Right renal pelvis (tissue), 4 donors: ENCODE measurements at places on chromosomes 16 and 17. TPM values are rescaled to one million over a fixed set of nuclear protein-coding genes. Genes with fewer than 3 reads are reported as not detected.
A peak's percentile ranks its signal among the peaks of the same experiment; 100 is the strongest.

GRCh38 chr17:64426596-64426995 lies 22.3 kb upstream of the MILR1 start:
- no peak for DNase-seq

DNA sequence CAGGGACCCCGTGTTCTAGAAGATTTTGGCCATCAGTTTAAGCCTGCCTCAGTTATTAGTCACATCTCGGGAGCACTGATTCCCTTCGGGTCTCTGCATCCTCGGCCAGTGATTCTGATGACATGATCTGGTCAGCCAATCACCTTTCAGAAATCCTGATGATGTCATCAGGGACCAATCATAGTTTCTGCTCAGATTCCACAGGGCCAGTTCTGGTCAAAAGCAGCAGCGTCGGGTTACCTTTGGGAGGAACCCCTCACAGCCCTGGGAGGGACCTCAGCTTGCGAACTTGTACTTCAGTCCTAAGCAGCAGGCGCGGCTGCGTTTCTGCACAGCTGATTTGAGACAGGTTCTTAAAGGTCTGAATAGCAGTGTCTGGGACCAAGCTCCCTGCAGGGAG lies 13.9 kb downstream of the KDM8 start:
- no peak for DNase-seq

DNA sequence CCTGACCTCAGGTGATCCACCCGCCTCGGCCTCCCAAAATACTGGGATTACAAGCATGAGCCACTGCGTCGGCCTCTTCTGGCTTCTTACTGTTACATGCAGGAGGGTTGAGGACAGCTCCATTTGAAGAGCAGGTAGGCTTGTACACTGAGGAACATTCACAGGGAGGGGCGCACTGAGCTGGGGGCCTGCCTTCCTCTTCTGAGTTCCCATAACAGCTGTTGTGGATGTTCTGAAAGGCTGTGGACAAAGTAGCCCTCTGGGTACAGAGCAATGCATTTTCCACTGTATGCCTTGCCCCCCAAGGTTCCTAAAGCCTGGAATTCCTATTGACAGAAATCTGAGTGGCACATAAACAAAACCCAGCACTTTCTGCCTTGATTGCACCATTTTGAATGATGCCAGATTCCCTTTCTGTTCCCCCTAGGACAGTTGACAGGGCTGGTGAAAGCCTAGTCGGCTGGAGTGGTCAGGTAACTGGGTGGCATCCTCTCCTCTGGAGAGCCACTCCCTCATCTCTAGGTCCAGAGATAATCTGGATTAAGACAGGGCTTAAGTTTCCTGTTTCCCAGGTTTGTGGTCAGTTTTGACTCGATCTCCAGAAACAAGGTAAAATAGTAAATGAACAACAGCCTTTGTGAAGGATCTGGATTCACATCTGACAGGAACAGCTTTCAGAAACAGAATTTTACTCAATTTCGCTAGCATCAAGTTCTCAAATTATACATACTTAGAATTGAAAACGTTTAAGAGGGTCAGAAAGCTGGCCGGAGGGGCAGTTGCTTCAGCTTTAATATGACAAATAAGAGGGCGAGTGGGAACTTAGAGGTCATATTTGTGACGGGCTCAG lies 1.3 kb upstream of the CDK5R1 start:
- DNase-seq: no peak

DNA sequence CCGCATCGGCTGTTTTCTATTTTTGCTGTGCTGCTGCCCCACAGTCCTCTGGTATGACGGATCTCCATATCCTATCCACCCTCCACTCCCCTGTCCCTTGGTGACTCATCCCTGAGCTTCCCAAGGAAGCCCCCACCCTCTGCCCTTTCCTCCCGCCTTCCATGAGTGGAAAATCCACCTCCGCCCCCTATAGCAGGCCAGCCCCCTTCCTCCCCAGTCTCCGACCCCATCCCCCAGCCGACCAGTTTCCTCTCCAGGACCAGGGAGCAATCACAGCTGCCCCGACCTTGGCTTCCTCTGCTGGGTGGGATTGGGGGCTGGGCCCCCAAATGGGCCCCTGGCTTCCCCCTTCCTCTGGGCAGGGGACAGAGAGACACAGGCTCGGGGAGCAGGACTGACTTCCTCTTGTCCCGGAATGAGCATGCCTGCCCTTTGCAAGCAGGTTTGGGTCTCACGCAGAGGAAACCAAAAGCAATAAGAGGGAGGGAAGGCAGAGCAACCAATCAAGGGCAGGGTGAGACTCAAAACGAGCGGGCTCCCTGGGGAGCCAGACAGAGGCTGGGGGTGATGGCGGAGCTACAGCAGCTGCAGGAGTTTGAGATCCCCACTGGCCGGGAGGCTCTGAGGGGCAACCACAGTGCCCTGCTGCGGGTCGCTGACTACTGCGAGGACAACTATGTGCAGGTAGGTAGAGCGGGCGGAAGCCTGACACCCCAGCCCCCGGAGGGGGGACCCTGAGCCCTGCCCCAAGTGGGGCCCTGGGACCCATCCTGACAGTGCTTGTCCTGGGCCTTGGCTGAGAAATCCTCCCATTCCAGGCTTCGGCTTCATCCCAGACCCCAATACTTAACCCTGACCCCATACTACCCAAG lies at the start of the genes ABI3 and GNGT2:
Gene ABI3 (plus strand): TSS at position 550 of the 872 bp plus-strand sequence. CDS start 18 bp downstream, at position 568.
Gene GNGT2 (minus strand): TSS at position 417 of the 872 bp plus-strand sequence. CDS start 3,152 bp downstream, outside the sequence.
- no peak for DNase-seq

DNA sequence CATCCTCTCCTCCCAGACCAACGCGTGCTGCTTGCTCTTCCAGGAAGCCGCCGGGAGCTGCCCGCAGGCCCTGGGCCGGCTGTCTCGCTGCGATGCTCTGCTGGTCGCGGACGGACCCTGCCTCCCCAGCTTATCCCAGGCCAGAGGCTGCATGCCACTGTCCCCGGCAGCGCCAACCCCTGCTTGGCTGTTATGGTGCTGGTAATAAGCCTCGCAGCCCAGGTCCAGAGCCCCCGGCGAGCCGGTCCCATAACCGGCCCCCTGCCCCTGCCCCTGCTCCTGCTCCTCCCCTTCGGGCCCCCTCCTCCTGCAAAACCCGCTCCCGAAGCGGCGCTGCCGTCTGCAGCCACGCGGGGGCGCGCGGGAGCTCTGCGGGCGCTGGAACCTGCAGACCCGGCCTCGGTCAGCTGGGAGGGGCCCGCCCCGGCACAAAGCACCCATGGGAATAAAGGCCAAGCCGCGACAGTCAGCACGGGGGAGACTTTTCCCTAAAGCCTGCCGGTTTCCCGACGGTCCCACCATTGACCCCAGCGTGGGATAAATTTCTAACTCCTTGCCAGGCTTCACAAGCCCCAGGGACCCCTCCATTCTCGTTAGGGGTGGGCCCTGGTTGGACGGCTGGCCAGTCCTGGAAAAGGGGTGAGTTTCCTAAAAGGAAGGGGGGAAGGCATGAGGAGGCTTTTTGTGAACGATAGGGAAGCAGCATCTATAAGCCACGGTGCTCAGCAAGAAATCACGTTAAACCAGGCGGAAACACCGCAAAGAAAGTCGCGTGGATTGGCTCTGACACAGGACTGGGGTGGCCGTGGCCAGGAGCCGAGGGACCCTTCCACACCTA lies 11.2 kb downstream of the ENPP7 start:
- peak; percentile 68 for DNase-seq

GRCh38 chr17:60066576-60066975 lies 12.1 kb downstream of the HEATR6 start:
- DNase-seq: no peak

- DNase-seq: no peak
Measured at GRCh38 chr16:87464691-87465300, 28.0 kb downstream of the ZCCHC14 start.

GRCh38 chr16:81036751-81037350 lies 1.2 kb downstream of the ATMIN start:
- DNase-seq: no peak

DNA sequence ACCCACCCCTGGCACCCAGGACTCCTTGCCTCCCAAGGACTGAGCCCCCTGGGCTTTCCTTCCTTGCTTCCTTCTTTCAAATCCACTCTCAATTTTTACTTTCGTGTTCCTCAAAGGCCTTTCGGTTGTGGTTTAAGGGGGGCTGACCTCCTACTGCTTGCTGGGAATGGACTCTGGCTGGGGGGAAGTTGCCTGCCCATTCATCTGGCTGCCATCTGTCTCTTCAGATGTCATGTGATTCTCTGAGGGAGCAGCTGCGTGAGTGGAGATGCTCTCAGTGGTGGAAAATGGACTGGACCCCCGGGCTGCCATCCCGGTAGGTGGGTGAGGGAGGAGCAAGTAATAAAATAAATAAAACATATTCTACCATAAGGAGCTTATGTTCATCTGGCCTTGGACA lies 93.8 kb upstream of the RPRML start:
- no peak for DNase-seq

DNA sequence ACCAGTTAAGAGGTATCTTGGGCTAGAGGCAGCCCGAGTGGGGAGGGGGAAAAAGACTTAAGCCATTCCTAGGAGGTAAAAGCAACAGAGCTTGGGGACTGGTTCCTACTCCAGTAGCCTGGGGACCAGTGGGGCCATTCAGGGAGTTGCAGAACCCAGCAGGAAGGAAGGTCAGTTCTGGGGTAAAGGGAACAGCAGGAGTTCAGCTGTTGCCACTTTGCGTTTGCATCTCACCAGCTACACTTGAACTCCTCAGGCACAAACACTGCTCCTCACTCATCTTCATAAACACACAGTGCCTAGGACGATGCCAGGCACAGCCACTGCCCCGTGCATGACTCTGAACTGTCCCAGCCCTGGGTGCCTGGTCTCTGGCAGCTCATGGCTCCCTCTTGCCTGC lies 4.0 kb downstream of the HAP1 start:
- DNase-seq: no peak

DNA sequence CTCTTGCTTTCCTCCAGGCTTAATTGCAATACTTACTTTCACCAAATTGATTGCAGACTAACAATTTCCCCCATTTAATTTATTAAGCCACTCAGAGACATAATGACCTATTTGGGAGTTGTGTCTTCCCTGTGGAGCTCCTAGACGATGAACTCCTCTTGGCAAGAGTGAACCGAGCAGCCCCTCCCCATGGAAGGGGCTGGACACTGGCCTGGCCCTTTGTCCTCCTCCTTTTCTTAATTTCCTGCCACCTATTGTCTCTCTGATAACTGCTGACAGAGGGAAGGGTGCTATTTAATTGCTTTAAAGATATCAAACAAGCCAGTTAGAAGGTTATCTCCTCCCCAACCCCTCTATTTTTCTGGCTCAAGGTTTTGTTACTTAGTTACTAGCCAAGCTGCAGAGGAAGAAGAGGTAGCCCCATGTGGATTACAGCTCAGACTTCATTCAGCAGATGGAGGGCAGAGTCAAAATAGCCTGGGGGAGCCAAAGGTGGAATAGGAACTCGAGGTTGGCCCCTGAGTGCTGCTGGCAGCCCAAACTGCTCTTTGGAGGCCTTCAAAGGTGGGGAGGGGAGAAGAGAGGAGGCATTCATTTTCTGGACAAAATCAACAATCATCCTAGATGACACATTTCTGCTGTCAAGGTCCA lies 3.7 kb upstream of the SSTR2 start:
- DNase-seq: no peak

DNA sequence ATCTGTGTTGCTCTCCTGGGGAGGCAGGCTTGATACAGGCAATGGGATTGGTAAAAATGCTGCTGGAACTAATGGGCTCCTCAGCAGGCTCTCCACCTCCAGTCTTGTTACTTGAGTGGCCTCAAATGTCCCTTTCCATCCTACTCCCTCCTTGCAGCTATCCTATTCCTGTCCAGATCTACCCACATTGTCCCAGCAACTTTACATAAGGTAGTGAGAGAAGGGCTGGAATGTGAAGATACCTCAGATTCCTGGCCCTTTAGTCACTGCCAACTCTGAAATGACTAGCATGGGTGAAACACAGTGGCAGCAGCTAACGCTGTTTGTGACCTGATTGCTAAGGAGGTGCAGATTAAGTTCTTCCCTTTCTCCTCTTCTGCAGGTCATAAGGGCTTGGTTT lies 210.1 kb upstream of the HS3ST4 start:
- DNase-seq: no peak

GRCh38 chr16:62077998-62078397 lies 41.8 kb upstream of the CDH8 start:
- DNase-seq: no peak

- DNase-seq: no peak
Measured at GRCh38 chr16:50593410-50594150, 45.4 kb downstream of the NKD1 start.

DNA sequence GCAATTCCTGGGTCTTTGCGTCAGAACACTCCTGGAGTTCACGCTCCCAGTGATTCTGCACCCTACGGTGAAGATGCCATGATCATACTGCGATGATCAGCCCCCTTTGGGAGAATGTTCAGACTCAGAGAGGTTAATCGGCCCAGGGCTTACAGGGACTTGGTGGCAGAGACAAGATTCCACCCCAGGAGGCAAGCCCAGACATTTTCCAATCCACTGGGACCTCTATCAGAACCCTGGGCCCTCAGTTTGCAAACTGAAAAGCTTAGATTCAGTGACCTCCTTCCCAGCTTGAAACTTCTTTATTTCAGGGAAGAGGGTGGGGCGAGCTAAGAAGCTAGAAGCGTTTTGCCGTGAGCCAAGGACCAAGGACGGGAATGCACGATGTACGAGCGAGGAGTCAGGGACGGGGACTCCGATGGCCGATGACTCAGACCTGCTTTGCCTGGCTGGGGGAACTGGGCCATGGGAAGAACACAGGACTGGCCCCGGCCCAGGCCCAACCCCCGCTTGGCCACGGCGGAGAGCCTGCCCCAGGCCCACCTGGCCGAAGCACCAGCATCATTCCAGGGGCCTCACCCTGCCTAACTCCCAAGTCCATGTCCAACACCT lies 34.7 kb downstream of the SOCS3 start:
- DNase-seq: no peak

DNA sequence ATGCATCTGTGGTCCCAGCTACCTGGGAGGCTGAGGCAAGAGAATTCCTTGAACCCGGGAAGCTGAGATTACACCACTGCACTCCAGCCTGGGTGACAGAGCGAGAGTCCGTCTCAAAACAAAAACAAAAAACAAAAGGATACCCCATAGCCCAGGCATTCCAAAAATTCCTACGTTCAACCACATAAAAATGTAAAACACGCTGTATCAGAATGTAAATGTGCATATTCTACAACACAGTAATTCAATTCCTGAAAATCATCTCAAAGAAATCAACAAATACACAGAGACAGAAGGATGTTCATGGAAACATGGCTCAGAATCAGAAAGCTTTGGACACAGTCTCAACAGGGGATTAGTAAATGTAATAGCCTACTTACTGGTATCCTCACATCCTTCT lies 33.0 kb downstream of the COG7 start:
- no peak for DNase-seq

The C17orf100 gene
- 10.8 TPM for polyA plus RNA-seq

The FNDC8 gene
- 0.17 TPM for polyA plus RNA-seq

The MT1A gene
- 0.38 TPM for polyA plus RNA-seq

The TNS4 gene
- polyA plus RNA-seq: 0.14 TPM

The CD300C gene
- 0.53 TPM for polyA plus RNA-seq

The SOX15 gene
- polyA plus RNA-seq: 3.8 TPM

The CYGB gene
- 17.4 TPM for polyA plus RNA-seq

The NKD1 gene
- 13.1 TPM for polyA plus RNA-seq

The GDPD3 gene
- polyA plus RNA-seq: 8.9 TPM

The C16orf92 gene
- polyA plus RNA-seq: not detected

The SBK1 gene
- polyA plus RNA-seq: 16.5 TPM

The MYADML2 gene
- 0.11 TPM for polyA plus RNA-seq

The UTP18 gene
- polyA plus RNA-seq: 58.5 TPM

The MPO gene
- polyA plus RNA-seq: 6.1 TPM
